ENCODE measurements at places on chromosomes 12 and 14. TPM values are rescaled to one million over a fixed set of nuclear protein-coding genes. Genes with fewer than 3 reads are reported as not detected.

GRCh38 chr12:124130691-124131591, 157.9 kb downstream of the ZNF664 start:
- DNase-seq: no peak

SSTR1 gene
- total RNA-seq: 1.3 TPM

GRCh38 chr12:98194591-98194990, 320.8 kb upstream of the TMPO start:
- no peak for DNase-seq

DNA sequence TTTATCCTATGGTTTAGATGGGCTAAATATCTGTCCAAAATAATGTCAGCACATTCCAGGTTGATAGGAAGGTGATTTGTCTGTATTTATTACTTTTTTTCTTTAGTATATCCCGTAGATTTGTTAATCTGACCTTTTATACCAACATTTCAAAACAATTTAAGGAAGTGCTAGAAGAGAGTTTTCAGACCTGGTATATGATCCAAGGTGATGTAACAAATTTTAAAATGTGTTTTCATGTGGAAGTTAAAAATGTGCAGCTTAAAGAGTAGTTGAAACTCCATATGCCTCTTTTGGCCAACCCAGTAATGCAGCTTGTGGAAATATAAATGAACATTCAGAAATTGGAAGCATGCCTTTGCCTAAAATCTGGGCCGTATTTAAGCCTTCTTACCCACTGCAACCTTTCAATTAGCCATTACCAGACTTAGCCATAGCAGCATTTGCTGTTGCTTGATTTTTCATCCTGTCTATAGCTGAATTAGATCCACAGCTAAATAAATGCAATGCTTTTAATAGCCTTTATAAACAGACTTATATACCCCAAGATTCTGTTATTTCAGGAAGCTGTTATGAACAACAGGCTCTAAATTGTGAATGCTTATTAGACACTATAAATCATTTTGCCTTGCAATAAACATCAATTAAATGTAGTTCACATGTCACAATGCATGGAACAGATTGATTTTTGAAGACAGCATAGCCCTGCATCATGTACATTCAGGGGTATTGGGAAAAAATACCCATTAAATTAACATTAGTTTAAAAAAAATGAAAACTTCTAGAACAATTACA, 271.2 kb downstream of the PDZRN4 start:
- no peak for DNase-seq

PTPN6 gene
- 18.9 TPM for total RNA-seq

DNA sequence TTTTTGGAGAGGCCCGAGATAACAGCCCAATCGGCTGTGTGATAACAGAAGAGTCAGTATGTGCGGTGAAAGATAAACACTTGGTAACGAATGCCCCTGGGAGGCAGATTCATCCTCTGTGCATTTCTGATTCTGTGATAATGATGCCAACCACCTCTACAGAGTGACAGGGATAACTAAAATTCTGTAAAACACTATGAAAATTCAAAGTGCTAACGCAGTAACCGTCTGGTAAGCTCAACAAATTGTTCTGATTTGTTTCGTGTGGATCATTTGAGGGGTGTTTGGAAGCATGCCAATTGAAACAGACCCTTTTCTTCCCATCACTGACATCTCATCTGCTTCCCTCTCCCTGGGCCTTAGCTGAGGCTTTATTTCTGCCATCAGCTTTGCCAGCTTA, 76.3 kb downstream of the ESR2 start:
- DNase-seq: no peak

GRCh38 chr12:28390761-28391385, 200.6 kb downstream of the CCDC91 start:
- no peak for DNase-seq

GUCY2C gene
- not detected for total RNA-seq

GRCh38 chr12:946212-946611, 3.3 kb downstream of the RAD52 start:
- DNase-seq: no peak

SLC5A8 gene
- not detected for total RNA-seq

DNA sequence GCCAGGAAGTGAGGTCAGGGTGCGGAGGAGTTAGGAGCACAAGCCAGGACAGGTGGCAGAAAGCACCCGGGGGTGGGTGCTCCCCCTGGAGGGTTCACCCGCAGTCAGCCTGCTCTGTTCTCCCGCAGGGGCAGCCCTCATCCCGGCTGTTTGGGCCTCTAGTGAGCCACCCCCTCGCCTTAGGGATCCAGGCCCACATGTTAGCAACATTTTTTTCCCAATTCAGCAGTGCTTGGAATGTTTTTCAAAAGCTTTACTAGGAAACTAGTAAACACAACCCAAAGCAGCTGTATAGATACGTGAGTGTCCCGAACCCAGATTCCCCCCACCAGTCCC, 28.5 kb upstream of the NXPH4 start:
- DNase-seq: no peak

- no peak for DNase-seq
Measured at GRCh38 chr14:77467801-77468200, 9.9 kb downstream of the AHSA1 start.

DNA sequence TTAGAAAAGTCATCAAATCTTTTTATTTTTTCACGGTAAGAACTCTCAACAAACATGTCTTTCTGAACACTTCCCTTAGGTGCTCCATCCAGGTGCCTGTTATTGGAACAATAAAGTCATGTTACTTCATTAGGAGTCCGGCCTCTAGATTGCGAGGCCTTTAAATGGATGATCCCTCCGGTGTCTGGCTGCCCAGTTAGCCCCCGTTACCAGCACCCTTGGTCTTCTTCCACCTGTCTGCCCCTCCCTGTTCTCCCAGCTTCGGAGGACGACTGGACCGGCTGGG, 593 bp upstream of the PA2G4 start:
- DNase-seq: no peak

DNA sequence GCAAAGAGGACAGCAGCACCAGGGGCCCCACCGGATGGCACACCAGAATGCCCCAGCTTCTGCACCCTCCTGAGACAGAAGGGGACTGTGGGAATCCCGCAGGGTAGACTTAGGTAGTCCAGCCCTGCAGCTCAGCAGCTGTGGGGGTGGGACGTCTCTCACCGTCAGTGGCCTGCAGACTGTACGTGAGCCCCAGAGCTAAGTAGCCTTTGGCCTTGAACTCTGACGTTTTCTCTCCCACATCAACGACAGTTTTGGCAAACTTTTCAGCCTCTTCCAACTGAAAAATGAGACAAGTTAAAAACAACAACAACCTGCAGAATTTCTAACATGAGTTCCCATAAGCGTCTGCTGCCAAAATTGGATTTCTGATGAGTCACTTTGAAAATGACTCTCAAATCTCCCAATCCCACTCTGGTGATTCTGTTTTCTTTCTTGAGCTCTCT, 161.4 kb downstream of the TTC7B start:
- DNase-seq: no peak

STAB2 gene
- total RNA-seq: 0.91 TPM

GRIP1 gene
- total RNA-seq: 21.0 TPM

DNA sequence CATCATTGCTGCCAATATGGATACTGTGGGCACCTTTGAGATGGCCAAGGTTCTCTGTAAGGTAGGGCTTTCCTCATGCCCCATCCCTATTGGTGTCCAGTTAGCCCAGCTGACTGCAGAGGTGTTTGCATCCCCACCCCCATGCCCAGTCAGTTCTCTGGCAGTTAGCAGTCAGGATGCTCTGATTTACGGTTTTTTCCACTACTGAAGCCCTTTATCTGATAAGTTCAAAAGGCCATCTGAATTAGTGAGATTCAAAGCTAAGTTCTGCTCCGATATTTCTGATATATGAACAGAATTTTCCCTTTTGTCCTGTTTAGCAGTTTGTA, 773 bp downstream of the GMPR2 start:
- no peak for DNase-seq

C12orf56 gene
- total RNA-seq: not detected

DNA sequence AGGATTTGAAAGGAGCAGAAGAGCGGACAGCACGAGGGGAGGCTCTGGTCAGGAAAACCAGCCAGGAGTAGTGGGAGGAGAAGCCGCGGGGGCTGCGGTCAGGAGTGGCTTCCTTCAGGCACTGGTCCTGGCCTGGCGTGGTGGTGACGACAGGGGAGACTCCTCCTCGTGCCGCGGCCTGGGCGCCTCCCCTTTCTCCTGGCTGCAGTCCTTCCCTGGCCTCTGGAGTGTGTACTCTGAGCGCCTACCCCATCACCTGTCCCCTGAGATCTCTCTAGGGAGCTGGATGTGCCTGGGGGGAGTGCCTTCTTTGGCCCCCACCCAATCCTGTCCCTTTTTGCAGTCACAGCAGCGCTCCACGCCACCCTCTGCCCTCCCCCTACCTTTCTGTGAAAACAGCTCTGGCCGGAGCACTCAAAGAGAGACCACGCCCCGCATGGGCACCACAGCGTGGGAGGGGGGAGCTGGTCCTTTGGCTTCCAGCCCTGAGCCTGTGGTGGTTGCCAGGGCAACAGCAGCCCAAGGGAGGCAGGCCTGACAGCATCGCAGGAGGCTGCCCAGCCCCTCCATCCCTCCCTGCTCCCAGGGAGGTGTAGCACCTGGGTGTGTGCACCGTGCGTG, 125.9 kb downstream of the CALM1 start:
- DNase-seq: peak; percentile 76

SVOP gene
- total RNA-seq: 0.12 TPM

GRCh38 chr12:26212988-26213387, 17.6 kb downstream of the SSPN start:
- DNase-seq: no peak

- DNase-seq: no peak
Measured at GRCh38 chr12:113007166-113007565, 28.8 kb downstream of the OAS2 start.

LRRC9 gene
- total RNA-seq: 1.2 TPM

GRCh38 chr12:10027311-10027710, 3.2 kb upstream of the CLEC9A start:
- DNase-seq: no peak

DNA sequence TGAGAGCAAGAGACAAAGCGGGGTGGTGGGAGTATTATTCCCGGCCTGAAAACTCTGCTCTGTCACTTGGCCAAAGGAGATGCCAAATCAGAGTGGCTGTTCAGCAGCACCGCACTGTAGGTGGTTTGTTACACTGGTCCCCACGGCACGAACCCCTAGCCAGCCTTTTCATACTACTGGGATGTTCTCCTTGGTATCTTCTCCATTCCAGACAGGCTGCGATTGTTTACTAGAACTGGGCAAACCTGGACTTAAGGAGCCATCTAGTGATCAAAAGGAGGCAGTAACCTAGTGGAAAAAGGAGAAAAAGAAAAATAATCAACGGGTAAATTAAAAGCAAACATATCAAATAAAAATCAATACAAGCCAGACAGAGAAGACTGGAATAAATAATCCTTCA, 58.9 kb upstream of the TMTC2 start:
- DNase-seq: no peak

BMAL2 gene
- 1.3 TPM for total RNA-seq

TM9SF1 gene
- 30.7 TPM for total RNA-seq

DPPA3 gene
- not detected for total RNA-seq

DNA sequence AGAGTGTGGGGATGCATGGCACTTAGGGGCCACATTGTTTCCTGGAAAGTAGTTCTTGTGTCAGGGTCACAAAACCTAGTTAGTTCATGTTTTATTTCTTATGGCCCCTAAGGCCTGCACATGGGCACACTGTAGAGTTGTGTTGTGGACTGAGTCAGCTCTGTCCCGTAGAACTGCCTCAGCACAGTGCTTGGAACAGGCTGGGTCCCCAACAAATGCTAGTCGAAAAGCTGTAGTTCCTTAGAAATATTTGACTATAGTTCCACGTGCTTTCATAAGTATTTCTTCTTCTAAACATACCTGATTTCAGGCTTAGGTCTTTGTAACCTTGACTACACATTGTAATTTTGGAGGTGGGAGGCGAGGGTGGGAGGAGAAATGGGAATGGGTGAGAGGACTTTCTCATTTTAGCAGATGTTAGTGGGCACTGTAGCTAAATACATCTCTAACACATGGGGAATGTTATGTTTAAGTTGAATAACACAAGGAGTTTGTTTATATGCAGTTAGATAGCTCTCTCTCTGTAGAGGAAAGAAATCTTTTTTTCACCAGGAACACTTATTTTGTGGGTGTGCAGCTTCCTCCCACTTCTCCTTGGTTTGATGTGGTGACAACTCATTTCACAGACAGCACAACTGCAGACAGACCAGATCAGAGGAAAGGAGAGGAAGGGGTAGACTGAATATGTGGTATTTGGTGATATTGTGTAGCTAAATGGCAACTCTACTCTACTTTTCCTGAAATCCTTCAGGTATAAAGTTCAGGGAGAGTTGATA, 39.5 kb upstream of the DACT1 start:
- DNase-seq: no peak

DNA sequence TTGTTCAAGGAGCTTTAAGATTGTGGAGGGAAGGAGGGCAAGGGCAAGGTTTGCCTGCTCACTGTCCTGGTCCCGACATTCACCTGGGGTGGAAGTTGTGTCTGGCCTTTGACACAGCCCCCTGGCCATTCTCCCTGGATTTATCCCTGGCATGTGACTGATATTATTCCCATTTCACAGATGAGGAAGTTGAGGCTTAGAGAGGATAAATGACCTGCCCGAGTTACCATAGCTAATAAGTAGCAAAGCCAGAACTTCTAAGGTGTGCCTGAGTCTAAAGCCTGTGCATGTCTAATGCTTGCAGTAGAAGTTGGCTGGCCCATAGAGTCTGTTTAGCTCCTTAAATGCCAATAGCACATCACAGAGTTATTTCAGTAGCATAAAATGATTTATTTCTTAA, 720 bp upstream of the FGF6 start:
- no peak for DNase-seq

DNA sequence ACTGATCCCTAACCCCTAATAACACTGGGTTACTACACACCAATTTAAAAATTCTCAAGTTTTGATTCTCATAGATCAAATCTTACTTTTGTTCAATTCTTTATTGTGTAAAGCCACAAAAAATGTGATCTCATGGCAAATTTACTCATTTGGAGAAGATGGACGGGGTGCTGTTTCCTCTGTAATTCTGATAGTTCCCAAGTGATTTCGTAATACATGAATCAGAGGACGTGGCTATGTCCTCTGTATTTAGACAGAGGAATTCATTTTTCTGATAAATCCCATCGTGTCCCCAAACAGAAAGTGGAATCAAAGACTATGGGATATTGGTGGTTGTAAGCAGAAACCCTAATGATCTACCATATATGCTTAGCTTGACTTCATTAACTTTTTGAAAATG, 76.6 kb upstream of the GNG2 start:
- no peak for DNase-seq

CLEC1B gene
- total RNA-seq: not detected

DNA sequence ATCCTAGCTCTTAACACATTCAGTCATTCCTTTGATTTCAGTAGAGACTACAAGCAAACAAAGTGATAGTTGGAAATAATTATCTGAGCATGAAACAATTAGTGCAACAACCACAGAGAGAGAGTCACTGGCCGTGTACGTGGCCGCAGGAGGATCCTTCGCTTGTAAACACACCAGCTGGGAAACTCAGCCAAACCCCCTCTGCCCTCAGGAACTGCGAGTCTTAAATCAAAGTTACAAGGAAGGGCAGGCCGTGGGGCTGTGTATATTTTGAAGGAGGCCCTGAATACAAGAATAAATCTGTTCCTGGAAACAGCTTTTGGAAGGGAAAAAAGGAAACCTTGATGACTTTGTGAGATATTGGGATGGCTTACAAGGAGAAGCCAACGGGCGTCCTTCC, 164.5 kb downstream of the ANO2 start:
- no peak for DNase-seq

All from left cardiac atrium (tissue), 4 donors.